ENCODE measurements at places on chromosomes 1 and 21.

- no peak for DNase-seq
Observed at GRCh38 chr1:121546830-121547591, 362.2 kb downstream of the SRGAP2C start.

DNA sequence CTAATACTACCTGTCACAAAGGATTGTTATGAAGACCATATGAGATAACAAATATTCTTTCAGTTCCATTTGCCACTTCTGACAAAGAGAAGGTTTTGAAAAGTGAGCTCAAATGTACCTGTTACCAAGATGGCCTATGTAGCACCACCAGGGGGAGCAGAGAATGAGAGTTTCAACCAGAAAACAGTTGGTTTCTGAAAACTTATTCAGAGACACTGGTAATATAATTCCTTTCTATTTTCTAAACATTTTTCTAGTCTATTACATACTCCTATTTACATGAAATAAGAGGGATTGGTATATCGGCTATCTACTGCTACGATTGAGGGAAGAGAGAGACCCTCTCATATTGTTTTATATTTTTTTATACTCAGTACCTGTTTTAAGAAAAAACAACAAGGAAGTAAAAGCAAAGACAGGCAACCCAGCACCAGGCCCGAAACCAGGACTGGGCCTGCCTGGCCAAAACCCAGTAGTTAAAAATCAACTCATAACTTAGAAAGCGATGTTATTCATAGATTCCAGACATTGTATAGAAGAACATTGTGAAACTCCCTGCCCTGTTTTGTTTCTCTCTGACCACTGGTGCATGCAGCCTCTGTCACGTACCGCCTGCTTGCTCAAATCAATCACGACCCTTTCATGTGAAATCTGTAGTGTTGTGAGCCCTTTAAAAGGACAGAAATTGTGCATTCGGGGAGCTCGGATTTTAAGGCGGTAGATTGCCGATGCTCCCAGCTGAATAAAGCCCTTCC lies 48.3 kb downstream of the IL23R start:
- DNase-seq: no peak

DNA sequence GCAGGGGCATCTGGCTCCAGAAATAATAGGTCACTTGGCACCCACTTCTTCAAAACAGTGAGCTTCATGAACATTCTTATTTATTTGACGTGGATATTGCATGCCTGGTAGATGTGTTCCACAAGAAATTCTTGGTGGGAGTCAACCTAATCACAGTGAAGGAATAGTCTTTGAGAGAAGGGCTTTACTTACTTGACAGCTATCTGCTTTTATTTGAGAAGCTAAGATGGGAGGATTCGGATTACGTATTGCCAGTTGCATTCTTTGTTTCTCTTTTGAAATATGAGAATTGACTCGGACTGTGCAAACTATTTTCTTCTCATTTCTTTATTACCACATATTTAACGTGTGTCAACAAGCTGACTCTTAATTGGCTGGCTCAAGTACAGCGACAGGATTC lies 117.2 kb downstream of the FASLG start:
- no peak for DNase-seq

GRCh38 chr1:103937763-103938357 lies 188.2 kb downstream of the AMY1C start:
- no peak for DNase-seq

DNA sequence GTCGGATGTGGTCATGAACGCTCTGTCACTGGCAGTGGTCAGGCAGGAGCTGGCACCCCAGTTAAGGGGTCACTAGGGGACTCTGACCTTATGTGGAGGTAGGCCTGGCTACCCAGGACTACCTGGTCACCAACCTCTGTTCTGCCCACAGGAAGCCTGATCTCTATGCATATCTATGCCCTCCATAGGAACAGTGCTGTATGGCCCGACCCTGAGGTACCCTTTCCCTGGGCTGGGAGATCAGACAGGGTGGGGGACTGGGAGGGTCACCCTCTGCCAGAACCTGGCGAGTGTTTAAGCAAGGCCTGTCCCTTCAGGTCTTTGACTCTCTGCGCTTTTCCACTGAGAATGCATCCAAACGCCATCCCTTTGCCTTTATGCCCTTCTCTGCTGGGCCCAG lies 19.0 kb downstream of the CYP4B1 start:
- DNase-seq: no peak

- no peak for DNase-seq
Observed at GRCh38 chr1:64474665-64475439, 4.9 kb downstream of the CACHD1 start.

DNA sequence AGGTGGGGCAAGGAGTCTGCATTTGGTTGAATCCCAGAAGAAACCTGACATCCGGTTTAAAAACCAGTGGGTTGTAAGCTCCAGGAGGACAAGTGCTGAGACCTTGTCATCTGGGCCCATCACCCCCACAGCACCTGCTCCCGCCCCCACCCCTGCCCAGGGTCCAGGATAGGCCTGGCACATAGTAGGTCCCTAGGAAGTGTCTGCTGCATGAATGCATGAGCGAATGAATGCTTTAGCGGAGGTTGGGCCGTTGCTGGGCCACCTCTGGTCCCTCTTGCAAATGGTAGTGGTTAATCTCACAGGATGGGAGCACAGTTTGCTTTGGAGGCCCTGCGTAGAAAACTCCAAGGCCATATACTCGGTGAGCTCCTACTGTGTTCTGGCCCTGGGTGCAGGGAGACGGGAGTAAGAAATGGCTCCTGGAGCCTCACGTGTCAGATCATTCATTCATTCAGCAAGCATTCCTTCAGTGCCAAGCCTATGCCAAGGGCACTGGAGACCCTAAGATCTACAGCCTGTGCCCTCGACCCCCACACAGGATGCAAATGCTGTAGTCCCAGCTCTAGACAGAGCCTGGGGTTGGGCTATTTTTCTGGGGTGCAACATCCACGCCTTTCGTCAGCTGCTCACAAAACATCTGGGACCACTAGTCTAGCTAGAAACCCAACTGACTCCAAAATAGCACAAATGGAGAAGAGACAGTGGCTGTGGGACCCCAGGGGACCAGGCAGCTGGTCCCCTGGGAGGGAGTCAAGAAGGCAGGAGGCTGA lies 28.9 kb downstream of the EPHA2 start:
- DNase-seq: no peak

DNA sequence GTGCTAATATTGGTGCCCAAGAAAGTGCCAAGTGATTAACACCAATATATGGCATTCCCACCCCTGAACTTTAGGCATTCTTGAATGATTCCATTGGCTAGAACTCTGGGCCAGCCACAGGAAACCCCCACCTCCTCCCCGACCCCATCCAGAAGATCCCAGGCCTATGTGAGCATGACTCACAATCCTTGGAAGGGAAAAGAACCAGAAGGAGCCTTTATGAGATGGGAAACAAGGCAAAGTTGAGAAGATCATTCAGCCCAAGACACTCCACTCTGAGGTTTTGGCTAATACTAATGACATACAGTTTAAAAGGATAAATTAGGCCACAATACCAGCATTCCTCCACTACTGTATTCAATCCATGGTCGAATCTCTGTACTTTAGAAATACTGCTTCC lies 21.8 kb downstream of the ELK4 start:
- DNase-seq: no peak

- DNase-seq: no peak
Observed at GRCh38 chr1:74407902-74408301, 104.5 kb downstream of the LRRC53 start.

DNA sequence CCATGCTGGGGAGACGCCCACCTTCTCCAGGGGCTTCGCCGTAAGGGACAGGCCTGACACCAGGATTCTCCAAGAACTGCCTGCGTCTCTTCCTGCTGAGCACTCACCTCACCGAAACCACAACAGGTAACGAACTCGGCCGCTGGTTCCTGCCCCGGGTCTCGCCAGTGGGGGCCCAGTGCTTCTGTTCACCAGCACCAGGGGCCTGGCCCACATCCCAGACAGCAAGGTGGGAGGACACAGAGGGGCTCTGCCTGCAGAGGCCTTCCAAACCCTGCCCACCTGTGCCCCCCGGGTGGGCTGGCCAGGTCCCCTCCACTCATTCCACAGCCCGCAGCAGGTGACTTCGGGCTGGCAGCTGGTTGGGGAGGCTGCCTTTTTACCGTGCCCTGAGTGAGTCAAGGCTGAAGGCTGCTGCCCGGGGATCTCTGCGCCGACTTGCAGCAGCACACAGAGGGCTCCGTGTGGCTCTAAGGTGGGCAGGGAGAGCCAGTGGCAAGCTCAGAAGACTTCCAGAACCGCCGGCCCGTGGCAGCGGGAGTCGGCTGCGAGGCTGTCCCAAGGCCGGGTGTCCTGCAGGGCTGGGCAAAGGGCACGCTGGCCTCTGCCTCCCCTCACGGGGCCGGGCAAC lies 14.7 kb upstream of the COL18A1 start:
- DNase-seq: no peak

DNA sequence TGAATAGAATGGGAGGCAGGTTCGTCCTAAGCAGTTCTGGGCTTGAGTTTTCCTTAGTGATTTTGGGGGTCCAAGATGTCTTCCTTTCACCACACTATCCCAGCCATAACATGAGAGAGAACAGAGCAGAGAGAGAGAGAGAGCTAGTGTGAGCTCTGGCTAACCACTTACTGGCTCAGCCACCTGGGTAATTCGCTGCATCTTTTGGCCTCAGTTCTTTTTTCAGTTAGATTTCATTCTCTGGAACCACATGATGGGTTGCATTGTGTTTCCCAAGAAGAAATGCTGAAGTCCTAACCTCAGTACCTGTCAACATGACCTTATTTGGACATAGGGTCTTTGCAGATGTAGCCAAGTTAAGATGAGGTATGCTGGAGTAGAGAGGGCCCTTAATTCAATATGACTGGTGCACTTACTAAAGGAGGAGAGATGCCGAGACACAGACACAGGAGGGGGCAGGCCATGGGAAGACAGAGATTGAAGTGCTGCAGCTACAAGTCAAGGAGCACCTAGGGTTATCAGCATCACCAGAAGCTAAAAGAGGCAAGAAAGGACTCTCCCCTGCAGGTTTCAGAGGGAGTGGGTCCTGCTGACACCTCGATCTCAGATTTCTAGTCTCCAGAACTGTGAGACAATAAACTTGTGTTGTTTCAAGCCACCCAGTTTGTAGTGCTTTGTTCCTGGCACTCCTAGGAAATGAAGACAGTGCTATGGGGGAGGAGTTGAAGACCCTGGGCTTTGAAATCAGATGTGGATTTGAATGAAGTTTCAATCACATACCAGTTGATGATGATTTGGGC lies 26.2 kb upstream of the TARBP1 start:
- DNase-seq: no peak

- no peak for DNase-seq
Observed at GRCh38 chr1:53905509-53905908, 11.5 kb downstream of the DIO1 start.

GRCh38 chr21:20306836-20307235 lies 691.4 kb upstream of the NCAM2 start:
- DNase-seq: no peak

- DNase-seq: no peak
Observed at GRCh38 chr1:67586596-67586995, 98.4 kb upstream of the GADD45A start.

DNA sequence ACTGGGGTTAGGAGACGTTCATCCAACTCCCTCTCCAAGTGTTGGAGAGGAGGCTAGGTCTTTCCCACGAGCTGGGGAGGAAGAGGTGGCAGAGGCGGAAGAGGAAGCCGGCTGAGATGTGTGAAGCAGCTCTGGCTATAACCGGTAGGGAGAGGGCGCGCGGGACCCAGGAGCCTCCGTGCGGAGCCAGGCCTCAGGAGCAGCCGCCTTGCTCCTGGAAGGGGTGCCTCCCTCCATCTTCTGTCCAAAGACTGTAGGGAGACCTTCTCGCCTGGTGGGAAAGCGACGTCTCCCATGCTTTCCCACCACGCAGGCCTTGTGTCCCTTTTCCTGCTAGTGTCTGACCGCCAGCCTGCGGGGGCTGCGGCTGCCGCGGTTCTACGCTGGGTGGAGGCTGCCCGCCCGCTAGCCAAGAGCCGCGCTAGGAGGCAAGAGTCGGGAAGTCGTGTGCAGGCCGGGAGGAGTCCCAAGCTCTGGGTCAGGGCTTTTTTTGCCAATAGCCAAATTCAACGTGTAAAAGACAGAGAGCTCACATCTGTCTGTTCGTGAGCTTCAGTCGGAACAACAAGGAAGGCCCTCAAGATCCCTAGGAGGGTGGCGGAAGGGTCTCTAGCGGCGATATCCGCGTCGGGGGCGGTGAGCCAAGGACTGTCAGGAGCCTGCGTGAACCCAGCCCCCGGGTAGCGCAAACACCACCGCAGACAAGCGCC lies 8.4 kb upstream of the NBPF11 start:
- no peak for DNase-seq

DNA sequence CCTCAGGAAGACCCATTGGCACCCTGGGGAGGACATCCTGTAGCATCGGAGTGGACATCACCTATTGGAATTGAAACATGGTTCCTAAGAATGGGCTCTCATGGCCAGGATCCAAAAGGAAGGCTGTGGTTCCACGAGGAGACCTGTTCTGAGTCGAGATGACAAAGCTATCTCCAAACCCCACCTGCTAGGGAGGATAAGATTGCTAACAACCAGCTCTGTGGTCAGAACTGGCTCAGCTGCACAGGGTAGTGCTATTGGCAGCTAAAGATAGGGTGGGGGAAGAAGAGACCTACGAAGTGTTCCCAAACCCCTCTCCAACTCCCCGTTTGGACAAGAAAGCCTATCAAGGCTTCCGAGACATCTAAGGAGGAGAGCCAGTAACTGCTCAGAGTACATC lies 17.7 kb upstream of the C8B start:
- DNase-seq: no peak

- no peak for DNase-seq
Observed at GRCh38 chr21:43210454-43211071, 41.8 kb downstream of the CRYAA start.

- no peak for DNase-seq
Observed at GRCh38 chr1:183877053-183877720, 72.3 kb downstream of the RGL1 start.

DNA sequence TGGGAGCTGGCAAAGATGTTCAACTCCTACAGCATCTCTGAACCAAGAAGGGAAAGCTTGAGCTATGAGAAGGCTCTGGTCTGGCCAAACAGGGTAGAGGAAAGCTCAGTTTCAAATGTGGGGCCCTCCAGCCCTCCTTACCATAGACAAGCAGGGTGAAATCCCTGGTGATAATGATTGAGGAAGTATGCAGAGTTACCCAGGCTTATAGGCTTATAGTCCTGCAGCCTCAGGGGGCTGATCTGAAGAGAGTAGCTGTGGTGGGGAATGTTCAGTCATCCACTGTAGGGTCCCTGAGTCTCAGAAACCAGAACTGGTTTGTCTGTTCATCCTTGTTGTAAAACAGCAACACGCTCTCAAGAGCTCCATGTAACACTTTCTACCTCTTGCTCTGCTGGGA lies 19.8 kb upstream of the LY9 start:
- DNase-seq: no peak

GRCh38 chr1:50841791-50842387 lies 118.2 kb downstream of the FAF1 start:
- DNase-seq: no peak

- peak; percentile 56 for DNase-seq
Observed at GRCh38 chr1:245879091-245879490, 628.0 kb downstream of the SMYD3 start.

GRCh38 chr21:30689822-30690221 lies 28.8 kb downstream of the KRTAP21-3 start:
- no peak for DNase-seq

GRCh38 chr1:52192436-52192835 lies 50.5 kb downstream of the ZFYVE9 start:
- DNase-seq: no peak
